ENCODE measurements at places on chromosomes 3 and 15.

DNA sequence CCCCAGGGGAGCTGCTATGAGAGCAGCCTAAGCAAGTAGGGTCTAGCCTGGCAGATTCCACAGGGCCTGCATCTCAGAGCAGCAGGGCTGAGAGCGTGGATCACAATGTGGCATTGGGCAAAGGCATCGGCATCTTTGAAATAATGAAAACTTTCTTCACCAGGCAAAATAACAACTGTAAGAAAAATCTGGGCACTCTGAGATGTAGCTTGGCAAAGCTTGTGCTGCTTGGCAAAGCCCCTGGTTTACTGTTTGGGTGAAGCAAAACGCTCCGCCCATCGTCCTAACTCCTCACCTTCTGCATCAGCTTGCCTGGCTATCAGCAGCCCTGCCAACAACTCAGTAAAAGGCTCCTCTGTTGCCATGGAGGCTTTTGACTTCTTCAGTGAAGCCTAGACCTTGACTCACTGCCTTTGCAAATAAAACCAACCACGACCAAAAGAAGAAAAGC, 212.8 kb upstream of the EIF1B start:
- no peak for DNase-seq

- DNase-seq: no peak
Measured at GRCh38 chr15:40918799-40919392, 10.2 kb upstream of the DLL4 start.

DNA sequence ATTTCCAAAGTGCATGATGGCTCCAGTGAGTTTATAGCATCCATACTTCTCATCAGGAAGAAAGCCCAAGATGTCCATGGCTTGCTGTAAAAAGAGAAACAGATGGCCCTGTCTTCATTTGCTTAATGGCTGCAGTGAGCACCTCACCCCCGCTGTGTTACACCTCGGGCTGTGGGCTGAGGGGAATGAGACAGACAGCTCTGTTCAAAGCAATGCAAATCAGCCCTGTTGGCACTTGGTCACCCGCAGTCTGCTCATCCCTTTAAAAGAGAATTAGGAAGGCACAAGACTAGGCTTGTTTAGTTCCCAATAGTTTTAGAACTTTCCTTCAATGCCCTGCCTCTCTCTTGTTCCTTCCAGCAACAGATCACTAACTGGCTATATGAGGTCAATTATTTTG, 25.2 kb downstream of the MYH15 start:
- peak; percentile 89 for DNase-seq

GRCh38 chr3:183033746-183034145, 53.4 kb upstream of the DCUN1D1 start:
- no peak for DNase-seq

- no peak for DNase-seq
Measured at GRCh38 chr3:26675336-26675735, 52.8 kb downstream of the LRRC3B start.

GRCh38 chr3:4581124-4581424, 87.9 kb downstream of the ITPR1 start:
- no peak for DNase-seq

DNA sequence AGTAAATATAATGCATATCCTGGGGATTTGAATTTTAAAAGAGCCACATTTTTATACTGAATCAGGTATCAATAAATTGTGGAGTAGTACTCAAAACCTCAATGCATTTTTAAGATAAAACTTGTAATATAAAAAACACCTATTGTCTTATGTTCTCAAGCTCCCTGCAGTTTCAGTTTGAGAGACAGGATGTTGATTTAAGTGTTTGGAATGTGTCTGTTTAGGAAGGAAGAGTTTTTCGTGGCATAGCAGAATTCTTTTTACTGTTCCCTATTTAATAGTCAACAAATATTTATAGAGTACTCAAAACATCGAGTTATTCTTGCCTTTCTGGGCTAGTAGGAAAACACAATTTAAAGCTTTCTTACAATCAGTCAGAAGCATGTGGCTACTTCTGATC, 146.1 kb upstream of the BCHE start:
- DNase-seq: no peak

GRCh38 chr3:65548848-65549625, 489.7 kb downstream of the MAGI1 start:
- peak; percentile 59 for DNase-seq

- DNase-seq: no peak
Measured at GRCh38 chr3:194521510-194522260, 34.9 kb upstream of the ATP13A3 start.

DNA sequence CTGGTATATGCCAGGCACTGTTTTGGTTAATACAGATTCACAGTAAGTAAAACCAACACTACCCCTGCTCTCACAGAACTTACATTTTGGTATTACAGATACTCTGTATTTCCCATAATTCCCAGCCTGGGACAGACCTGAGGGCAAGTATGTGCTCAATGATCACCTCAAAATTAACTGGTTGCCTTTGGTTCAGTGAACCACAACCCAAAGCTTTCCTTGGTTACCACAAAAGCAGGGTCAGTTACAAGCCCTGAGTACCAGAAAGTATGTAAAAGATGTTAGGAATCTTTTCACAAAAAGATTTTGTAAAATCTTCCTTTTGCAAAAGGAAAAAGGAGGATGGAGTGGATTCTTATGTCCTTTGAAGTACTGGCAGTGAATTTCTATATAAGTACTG, 72.2 kb upstream of the GUCA1C start:
- DNase-seq: no peak

GRCh38 chr3:111282024-111282423, 210.4 kb downstream of the NECTIN3 start:
- DNase-seq: no peak

DNA sequence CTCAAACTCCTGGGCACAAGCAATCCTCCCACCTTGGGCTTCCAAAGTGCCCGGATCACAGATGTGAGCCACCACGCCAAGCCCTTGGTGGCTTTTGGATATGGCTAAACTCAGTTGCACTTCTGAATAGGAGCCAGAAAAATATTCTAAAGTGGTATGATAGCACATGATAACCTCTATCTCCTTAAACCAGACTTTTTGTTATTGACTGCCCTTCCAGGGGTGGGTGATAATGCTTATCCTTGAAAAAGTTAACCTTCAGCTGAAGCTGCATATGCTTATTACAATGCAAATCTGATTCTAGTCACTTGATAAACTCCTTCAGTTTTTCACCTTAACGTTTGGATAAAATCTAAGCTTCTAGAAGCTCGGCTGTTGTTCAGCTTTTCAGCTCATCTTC, 6.3 kb downstream of the CCNB2 start:
- no peak for DNase-seq

DNA sequence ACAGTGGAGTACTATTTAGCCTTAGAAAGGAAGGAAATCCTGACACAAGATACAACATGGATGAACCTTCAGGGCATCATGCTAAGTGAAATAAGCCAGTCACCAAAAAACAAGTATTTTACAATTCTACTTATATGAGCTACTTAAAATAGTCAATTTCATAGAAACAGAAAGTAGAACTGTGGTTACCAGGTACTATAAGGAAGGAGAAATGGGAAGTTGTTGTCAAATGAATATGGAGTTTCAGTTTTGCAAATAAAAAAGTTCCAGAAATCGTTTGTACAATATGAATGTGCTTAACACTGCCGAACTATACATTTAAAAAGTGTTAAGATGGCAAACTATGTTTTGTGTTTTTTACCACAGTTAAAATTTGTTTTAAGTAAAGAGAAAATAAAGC, 26.8 kb downstream of the TRANK1 start:
- no peak for DNase-seq

DNA sequence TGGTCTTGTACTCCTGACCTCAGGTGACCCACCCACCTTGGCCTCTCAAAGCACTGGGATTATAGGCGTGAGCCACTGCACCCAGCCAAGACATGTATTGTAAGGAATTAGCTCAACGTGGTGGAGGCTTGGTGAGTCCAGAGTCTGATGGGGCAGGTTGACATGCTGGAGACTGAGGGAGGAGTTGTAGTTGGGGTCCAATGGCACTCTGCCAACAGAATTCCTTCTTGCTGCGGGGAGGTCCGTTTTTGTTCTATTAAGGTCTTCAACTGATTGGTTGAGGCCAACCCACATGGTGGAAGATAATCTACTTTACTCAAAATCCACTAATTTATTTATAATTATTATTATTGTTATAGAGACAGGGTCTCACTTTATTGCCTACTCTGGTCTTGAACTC, 30.1 kb downstream of the PLA2G4D start:
- DNase-seq: no peak

All from NCI-H446 (cell line).